Ammon's horn (tissue), 1 donor: ENCODE measurements at places on chromosomes 2 and 18.

- DNase-seq, result no peak
Measured at GRCh38 chr2:224372641-224373040, 29.3 kb downstream of the FAM124B start.

DNA sequence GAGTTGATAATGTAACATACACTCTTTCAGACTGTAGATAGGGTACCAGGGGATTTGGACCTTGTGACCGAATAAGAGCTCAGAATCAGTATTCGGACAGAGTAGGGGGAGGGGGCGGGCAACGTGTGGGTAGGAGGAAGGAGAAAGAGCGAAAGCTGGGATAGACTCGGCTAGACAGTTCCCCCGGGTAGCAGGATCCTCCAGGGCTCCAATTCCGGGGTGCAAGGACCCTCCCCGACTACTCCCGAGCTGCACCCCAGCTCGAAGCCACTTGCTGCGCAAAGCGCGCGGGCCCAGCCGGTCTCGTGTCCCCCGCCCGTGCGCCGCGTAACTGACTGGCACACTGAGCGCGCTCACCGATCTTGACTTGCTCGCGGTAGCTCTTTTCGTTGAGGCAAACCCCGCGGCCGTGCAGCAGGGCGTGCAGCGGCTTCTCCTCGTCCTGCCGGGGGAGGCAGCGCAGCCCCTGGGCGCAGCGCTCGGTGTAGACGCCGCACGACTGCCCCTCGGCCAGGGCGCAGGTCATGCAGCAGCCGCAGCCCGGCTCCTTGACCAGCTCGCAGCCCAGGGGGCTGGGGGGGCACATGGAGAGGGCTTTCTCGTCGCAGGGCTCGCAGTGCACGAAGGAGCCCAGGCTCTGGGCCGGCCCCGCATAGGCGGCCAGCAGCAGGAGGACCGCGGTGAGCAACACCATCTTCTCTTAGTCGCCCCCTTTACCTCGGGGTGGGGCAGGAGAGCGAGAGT is 1.1 kb downstream of the IGFBP5 start:
- DNase-seq, result peak; percentile 67

- DNase-seq, result peak; percentile 62
Measured at GRCh38 chr2:53515435-53516332, 251.9 kb upstream of the CHAC2 start.

GRCh38 chr2:209146682-209147320 is 277.0 kb upstream of the MAP2 start:
- DNase-seq, result peak; percentile 30

- no peak for DNase-seq
Measured at GRCh38 chr2:21890716-21891115, 766.9 kb downstream of the TDRD15 start.

DNA sequence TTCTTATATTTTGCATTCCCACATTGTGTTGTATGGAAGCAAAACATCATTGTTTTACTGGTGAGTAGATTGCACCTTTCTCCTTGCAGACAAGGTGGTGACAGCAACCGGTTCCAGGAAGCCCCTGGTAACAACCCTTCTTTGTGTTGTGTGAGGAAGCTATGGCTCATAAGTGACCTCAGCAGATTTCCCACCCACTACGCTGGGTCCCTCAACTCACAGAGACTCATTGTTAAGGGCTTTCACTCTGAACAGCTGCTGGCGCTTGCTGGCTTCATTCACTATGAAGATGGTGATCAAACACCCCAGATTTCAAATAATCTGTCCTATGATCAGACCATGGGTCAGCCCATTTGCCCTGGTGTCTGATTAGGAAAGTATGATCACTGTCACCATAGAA is 53.4 kb downstream of the WIPF1 start:
- DNase-seq, result peak; percentile 55

- DNase-seq, result no peak
Measured at GRCh38 chr2:229695961-229696360, 18.4 kb downstream of the DNER start.

DNA sequence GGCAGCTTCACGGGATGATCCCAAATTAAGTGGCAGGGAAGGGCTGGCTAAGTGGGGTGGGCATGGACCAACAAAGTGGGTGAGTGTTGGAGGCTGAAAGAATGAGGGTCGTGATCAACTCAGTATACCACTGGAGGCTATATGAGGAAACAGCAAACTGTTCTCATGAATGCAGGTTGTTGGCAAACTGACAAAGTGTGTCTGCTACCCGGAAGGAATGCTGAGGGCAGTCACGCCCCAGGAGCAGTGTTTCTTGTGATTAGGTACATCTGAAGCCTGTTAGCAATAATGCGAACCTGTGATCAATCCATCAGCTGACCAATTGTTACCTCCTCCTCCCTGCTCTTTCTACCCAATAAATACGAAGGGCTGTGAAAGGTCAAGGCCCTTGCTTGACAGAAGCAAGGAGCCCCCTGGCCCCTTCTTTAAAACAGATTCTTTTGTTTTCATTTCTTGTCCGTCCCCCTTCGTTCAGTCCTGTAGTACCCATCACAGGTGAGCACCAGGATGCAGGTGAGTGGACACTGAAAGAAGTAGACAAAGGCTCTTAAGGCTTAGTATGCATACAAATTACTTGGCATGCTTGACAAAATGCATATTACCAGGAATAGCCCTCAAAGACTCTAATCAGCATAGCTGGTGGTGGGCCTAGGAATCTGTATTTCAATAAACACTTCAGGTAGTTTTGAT is 67.9 kb downstream of the LOXHD1 start:
- DNase-seq, result no peak

DNA sequence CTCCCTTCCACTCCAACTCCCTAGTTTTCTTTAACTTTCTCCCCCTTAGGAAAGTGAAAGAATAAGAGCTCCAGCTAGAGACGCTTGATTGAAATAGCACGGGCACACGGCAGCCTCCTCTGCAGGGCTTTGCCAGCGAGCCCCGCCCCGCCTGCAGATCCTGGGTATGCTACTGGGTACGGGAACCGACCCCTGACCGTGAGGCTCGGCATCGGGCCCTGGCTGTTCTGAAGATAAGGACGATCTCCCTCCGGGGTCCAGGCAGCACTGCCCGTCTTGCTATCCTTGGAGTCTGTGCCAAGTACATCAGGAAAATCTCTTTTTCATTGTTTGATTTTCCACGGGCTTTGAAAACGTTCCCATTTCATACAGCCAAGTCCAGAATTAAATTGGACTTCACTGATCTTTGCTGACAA is 284.5 kb downstream of the MTX2 start:
- peak; percentile 60 for DNase-seq

GRCh38 chr18:61413396-61413795 is 80.2 kb downstream of the CDH20 start:
- peak; percentile 73 for DNase-seq

- no peak for DNase-seq
Measured at GRCh38 chr2:171225302-171225980, 64.7 kb upstream of the TLK1 start.

- no peak for DNase-seq
Measured at GRCh38 chr2:179137200-179137759, 87.3 kb upstream of the CCDC141 start.

- DNase-seq, result no peak
Measured at GRCh38 chr2:235744161-235744560, 250.3 kb downstream of the AGAP1 start.

- DNase-seq, result no peak
Measured at GRCh38 chr2:5060956-5061355, 631.2 kb upstream of the SOX11 start.

DNA sequence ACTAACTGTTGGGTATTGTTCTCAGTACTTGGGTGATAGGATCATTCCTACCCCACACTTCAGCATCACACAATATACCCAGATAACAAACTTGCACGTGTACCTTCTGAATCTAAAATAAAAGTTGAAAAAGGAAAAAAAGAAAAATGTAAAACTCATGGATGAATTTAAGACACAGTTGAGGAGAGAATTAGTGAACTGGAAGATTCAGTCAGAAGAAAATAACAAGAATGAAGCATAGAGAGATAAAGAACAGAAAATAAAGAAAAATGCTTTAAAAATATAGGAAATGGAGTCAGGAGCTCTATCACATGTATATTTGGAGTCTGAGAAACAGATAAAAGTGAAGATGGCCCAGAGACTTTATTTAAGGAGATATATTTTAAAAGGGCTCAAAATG is 90.4 kb upstream of the SALL3 start:
- no peak for DNase-seq

DNA sequence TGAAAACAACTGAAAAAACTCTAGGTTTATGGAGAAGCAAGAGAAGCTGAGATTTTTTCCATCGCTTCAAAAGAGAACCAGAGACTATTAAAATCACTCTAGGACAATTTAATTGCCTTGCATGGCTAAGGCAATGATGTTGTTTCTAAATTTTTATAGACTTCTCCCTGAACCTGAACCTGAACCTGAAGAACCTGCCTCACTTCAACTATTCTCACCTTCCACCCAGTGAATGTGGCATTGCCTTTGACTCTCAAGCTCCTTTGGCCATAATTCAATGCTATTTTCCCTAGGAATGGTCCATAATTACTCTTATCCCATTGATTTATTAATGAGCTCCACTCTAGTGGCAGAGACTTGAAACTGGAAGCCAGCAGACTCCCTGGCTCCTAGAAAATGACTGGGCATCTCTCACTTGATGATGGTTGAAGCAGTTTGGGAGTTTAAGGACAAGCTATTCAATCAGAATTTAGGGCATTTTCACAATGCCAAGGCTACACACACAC is 303.8 kb upstream of the UBE2E3 start:
- no peak for DNase-seq

- no peak for DNase-seq
Measured at GRCh38 chr18:36200354-36200771, 13.1 kb downstream of the MOCOS start.

DNA sequence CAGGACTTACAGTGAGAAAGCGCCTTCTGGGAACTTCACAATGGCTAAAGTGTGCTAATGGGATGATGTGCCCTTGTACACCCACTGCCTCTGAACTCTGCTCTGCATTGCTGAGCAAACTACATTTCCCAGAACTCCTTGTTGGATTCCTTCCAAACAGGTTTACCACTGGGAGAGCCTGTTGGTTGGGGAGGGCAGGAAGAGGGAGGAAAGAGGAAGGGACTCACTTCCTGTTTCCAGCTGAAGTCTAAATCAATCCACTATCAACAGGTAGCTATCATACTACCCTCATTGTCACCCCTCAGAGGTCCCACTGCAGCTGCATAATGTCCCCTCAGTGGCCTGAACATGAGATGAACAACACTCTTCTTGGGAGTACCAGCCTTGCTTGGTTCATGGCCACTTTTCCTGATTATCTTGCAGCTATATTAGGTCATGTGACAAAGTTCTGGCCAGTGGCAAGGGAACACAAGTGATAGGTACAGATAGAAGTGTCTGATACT is 109.7 kb downstream of the MSH2 start:
- DNase-seq, result no peak

DNA sequence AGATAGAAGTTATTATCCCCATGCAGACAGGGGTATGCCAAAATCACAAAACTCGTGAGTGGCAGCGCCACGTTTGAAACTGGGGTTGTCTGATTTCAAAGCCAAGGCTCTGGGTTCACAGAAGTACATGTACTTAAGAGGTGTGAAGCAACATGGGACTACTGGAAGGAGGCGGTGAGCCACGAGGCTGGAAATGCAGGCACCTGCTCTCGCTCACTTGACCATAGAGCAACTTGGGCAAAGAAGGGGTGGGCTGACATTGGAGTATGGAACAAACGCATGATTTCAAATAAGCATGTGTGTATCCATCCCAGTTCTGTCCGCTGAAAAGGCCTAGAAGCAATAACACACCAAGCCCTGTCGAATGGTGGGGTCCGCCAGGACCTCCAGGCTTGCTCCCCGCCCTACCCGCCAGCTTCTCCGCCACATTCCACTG is 593 bp upstream of the ACTR2 start:
- no peak for DNase-seq

DNA sequence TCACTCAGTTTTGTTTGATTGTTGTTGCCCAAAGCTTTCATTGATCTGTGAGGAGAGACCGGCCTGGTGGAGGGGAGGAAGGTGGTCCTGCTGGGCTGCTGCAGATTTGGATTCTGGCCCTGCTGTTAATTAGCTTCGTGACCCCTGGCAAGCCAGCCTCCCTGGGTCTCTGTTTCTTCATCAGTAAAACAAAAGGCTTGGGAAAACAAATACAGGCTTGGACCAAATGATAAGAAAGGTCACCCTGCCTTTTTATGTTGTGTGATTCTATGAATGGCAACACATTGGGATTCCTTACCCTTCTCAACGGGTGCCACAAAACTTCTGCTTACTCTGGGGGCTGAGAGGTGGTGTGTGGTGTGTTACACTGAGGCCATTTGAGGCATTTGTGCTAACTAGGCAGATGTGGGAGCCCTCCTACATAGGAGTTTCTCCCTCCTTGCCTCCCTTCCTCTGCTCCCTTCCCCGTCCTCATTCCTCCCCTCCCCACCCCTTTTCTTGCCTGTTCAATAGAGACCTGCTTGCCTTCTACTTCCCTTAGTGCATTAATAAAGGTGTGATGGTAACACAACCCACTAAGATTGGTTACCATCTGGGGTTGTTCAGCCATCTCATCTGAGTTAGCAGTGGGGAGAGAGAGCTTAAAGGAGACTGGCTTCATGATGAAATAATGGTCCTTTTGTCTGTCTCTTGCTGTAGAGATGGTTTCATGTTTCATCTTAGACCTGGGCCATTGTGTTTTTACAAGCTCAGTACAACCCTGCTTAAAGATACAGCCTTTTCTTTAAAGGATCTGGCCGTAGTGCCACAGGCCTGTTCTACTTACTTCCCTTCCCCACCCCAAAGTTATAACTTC is 96.2 kb downstream of the TANC1 start:
- no peak for DNase-seq

DNA sequence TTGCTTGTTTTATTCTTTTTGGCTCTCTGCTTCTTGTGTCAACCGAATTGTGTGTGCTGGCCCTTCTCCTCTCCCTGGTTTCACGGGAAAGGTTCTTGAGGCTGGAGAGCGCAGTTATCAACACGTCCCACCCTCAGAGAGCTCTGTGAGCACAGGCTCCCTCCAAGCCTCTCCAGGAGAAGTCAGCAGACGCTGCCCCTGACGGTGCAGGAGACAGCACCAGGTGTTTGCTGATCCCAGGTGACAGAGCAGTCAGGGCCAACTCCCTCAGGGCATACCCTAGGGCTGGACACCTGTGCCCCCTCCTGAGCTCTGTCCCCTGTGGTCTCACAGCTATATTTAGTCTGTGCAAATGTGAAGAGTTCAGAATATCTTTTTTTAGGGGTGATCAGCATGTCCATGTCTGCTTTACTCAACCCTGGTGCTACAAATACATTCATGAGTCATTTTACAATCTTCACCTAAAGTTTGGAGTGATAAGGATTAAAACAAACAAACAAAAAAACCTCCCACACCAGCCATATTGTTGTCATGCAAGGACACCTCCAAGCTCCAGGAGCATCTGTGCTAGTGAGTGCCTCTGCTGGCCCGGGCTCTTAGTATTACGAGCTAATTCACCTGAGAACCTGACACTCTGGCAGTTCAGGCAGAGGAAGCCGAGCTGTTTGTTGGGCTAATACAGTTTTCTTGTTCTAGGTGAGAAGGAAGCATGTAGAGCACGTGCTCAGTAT is 65.9 kb upstream of the TMEM200C start:
- no peak for DNase-seq
